Fibroblast of skin of scalp (primary cell): ENCODE measurements at places on chromosomes 7 and 10.

DNA sequence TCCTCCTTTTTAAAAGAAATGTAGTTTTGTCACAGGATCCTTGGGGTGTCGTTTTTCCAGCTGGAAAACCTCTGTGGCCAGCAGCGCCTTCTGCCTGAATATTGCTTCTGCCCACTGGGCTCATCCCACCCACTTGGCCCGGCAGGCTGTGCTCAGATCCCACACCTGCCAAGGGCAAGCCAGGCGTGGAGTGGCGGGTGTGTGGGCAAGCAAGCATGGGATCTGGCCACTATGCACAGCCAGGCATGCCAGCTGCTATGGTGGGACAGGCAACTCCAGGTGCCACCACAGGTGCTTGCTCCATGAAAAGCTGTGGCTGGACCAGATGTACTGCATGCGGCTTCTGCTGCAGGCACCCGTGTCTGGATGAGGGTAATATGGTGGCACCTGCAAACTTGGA lies 31.2 kb upstream of the INPP5F start:
- no peak for DNase-seq

DNA sequence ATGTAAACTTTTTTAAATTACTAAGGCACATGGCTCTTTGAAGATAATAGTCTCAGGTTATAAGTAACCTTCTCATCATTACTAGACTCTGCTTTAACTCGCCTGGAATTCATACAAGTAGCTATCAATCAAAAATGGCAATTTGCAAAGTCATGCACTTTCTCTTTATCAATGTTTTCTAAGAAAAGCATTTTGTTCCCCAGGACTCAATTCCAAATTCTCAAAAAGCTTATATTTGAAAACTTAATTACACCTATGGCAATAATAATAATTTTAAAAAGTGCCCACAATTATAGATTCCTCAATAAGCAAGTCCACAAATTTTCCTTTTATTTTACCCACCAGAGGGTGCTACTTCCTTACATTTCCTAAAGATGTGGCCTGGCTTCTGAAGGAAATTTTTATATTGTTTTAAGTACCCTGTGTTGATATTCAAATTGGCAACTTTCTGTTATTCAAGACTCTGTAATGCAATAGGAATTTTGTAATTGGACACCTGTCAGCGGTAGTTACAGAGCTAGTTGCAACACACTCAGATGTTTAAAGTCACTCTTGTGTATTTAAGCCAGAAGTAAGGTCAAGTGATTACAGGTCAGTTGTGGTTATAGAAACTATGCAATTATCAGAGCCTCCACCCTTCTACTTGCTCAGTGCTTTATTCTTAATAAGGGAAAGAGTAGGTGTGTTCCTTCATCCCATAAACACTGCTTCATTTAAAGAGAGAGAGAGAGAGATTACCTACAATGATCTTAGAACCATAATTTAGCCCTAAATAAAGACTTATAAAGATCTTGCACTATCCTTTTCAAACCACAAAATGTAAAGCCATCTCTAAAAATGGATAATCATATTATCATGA lies 47.1 kb upstream of the HYAL4 start:
- peak; percentile 31 for DNase-seq

GRCh38 chr7:108327353-108327752 lies 128.9 kb downstream of the NRCAM start:
- no peak for DNase-seq

DNA sequence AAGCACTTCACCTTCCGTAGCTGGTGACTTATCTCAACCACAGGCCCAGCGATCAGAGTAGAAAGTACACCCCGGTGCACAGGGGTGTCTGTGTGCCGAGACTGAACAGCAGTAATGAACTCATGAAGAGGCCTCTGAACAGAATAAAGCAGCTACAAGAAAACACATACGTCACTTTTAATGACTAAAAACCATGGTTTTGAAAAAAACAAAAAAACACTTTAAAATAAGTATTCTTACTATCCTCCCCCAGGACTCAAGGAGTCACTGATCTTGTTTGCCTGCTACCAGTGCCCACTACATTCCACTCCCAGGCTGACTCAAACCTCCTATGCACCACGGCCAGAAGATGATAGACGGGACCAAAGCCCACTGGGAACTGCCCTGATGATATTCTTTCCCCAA lies 53.8 kb downstream of the NCAPG2 start:
- DNase-seq = peak; percentile 83

- peak; percentile 48 for DNase-seq
Measured at GRCh38 chr7:140525743-140526142, 46.4 kb upstream of the MKRN1 start.

DNA sequence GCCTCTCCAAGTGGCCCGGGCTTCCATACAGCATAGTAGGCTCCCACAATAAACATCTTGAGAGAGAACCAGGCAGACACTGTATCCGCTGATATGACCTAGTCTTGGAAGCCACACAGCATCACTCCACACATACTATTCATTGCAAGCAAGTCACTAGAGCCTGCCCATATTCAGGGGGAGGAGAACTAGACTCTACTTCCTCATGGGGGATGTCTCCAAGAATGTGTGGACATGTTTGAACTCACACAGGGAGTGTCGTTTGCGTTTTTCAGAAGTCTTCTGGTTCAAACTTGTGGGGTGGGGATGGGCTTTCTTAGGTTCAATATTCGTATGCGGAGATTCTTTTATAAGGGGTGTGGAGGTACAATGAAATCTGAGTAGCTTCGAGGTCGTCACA lies 232.6 kb upstream of the HABP2 start:
- DNase-seq = no peak

DNA sequence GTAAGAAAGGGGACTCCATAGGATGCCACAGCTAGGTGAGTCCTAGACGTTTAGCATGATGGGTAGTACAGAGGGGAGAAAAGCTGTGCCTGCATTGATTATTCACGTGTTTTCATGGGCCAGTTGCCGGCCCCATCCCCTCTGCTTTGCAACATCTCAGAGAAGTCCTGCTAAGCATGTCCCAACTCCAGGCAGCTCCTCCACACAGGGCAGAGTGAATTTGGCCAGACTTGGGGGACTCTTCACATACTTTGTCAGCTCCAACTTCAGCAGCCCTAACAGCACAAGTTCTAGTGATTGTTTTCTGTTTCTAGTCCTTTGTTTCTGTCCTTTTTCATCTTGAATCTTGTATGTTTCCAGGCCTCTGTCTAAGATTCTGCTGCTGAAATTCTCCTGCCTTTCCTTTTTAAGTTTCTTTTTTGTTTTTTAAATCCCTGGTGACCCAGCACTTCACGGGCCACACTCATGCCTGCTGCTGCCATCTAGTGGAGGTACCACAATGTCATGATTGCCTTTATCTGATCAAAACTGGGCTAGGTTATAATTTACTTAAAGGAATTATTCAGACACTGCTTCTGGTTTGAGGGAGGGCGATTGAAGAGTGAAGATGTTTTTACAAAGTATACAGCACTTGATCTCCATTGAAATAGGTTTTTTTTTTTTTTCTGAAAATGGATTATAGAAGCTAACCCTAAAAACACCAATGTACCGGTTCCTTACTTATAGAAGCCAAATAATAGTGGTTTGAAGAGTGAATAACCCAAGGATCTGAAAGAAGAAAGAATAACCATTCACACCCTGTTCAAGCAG lies 276.9 kb downstream of the CSTF2T start:
- peak; percentile 76 for DNase-seq

DNA sequence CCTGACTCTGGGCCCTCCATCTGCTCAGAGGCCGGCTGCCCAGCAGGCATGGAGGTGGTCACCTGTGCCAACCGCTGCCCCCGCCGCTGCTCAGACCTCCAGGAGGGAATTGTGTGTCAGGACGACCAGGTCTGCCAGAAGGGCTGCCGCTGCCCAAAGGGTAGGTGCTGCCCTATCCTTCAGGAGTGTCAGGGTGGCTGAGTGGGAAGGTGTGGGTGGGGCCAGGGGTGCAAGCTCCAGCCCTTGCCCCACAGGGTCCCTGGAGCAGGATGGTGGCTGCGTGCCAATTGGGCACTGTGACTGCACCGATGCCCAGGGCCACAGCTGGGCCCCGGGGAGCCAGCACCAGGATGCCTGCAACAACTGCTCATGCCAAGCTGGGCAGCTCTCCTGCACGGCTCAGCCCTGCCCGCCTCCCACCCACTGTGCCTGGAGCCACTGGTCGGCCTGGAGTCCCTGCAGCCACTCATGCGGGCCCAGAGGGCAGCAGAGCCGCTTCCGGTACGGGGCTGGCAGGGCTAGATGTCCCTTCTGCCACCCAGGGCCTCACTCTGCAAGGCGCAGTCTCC lies 17.5 kb upstream of the ZNF862 start:
- no peak for DNase-seq

DNA sequence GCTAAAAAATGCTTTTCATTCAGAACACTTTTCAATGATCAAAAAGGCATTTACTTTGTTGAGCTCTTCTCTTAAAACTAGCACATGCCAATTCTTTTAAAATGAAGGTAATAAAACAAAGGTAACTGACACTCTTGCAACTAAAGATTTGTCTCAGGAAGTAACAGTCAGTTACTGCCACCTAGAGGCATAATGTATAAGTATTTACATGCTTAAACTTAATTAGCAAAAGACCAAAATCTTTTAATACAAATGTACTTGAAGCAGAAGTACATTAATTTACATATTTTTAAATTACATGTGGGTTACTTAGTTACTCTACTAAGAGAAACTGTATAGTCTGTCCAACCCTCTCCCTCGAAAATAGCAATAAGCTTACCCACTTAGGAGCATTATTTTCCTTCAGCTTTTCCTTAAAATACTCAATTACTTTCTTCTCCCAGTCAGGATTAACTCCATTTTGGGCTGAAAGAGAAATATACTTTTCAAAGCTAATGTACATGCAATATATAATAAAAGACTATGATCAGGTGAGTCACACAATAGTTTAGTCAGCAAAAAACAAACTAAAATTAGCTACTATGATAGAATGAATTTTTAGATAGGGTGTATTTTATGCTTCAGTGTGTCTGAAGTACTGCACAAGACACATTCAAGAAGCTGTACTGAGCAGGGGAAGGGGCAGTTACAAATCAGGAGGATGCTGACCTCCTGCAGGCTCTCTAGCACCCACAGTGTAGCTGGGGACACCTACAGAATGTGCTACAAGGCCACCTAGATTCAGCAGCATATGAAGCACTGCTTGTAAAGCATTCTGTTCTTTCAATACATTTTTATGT lies 13.0 kb downstream of the MCMBP start:
- peak; percentile 47 for DNase-seq

- no peak for DNase-seq
Measured at GRCh38 chr10:124035928-124036558, 57.4 kb downstream of the CHST15 start.

GRCh38 chr10:102007796-102008195 lies 48.2 kb downstream of the ARMH3 start:
- DNase-seq = no peak

- peak; percentile 75 for DNase-seq
Measured at GRCh38 chr10:74880041-74880440, 53.6 kb downstream of the KAT6B start.

GRCh38 chr10:17026686-17027485 lies 102.7 kb downstream of the CUBN start:
- DNase-seq = peak; percentile 86

DNA sequence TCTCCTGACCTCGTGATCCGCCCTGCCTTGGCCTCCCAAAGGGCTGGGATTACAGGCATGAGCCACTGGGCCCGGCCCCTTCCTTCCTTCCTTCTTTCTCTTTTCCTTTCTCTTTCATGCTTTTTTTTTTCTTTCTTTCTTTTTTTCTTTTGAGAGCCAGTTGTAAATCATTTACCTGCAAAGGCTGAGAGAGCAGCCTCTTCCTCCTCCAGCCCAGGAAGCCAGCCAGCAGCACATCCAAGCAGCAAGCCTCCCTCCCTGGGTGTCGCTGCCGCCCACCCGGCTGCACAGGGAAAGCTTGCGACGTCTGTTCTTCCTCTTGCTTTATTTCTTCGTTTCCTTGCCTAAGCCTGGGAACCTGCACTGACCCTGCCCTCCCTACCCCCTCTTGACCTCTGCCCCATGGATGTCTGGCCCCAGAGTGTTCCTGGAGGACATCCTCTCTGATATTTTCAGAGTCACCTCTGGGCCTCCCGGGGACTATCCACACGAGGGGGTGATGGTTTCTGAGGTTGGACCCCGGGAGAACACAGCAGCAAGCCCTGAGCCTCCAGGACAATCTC lies 62.8 kb upstream of the MYL10 start:
- DNase-seq = no peak

- no peak for DNase-seq
Measured at GRCh38 chr10:24382596-24382978, 173.6 kb downstream of the KIAA1217 start.

- DNase-seq = no peak
Measured at GRCh38 chr10:395665-396064, 260.4 kb downstream of the ZMYND11 start.

GRCh38 chr7:18496341-18496700 lies 772 bp downstream of the HDAC9 start:
- no peak for DNase-seq

DNA sequence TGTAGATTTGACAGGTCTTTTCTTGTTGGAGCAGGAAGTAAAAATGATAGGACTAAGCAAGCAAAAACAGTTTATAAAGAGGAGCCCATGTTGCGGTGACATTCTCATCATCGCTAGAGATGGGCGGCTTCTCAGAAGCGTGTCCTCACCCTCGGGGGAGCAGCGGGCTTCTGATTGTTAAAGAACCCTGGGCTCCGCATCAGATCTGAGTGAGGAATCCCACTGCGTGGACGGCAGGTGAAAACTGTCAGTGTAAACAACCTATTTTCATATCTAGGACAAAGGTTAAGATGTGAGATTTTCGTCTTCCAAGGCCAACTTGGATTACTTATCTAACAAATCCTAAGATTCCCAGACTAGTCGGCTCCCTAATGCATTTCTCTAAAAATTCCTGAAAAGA lies 177.6 kb downstream of the ADARB2 start:
- no peak for DNase-seq

DNA sequence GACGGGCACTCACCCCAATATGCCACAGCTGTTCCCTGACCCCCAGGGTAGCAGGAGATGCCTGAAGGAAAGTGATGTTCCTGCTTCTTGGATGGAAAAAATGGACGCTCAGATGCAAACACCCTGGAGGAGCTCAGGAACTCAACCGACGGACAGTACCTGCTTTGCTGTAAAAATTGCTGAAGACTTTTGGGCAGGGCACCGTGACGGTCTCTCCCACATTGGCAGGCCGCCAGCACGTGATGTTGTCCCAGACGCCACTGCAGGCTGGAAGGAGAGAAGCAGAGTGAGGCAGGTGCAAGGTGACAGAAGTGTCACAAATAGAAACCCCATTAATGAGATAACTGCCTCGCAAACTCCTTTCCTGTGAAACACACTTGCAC lies 35.0 kb downstream of the VIPR2 start:
- no peak for DNase-seq
